ENCODE measurements at places on chromosomes 6 and 20.

DNA sequence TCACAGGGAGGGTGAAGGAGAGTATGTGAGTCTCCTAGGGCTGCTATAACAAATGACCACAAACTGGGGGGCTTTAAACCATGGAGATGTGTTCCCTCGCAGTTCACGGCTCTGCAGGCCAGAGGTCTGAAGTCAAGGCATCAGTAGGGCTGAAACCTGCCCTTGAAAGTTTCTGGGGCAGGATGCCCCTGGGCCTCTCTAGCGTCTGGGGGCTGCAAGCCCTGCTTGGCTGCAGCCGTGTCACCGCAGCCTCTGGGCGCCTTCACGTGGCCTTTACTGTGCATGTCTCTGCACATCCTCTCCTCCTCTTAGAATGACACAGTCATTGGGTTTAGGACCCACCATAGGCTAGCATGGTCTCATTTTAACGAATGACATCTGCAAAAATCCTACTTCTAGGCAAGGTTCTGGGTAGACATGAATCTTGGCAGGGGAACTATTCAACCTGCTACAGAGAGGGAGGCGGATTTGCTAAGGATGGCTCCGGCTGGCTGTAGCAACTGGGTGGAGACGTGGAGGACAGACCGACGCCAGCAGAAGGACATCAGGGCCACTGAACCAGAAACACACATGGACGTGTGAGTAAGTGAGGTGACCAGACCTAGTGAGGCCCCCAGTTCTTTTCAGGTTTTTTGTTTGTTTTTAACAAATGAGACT lies 58.6 kb downstream of the PHACTR3 start:
- no peak for DNase-seq

DNA sequence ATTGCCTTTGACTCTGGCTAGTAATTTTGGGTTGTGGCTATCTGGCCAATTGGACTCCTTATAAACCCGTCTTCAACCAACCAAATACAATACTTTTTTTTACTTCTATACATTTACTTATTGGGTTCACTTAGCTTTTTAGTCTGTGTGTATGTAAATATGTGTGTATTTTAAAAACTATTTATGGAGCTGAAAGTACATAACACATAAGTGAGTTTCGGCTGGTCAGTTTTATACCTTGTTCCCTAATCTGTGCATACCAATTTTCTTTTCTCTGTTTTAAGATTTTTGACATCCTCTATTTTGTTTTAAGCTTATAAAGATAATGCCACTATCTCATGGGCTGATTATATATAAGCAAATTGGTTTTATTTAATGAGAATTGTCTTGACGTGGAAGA lies 129.5 kb downstream of the LRRC1 start:
- no peak for DNase-seq

DNA sequence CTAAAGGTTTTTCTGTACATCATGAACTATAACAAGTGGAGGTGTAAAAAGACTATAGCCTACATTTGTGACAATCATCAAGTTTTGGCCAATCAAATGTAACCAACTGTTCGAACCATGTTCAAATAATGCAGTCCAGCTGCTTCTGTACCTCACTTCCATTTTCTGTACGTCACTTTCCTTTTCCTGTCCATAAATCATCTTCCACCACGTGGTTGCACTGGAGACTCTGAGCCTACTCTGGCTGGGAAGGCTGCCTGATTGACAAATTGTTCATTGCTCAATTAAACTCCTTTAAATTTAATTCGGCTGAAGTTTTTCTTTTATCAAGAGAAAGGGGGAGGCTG lies 270.4 kb upstream of the JARID2 start:
- DNase-seq, result no peak

DNA sequence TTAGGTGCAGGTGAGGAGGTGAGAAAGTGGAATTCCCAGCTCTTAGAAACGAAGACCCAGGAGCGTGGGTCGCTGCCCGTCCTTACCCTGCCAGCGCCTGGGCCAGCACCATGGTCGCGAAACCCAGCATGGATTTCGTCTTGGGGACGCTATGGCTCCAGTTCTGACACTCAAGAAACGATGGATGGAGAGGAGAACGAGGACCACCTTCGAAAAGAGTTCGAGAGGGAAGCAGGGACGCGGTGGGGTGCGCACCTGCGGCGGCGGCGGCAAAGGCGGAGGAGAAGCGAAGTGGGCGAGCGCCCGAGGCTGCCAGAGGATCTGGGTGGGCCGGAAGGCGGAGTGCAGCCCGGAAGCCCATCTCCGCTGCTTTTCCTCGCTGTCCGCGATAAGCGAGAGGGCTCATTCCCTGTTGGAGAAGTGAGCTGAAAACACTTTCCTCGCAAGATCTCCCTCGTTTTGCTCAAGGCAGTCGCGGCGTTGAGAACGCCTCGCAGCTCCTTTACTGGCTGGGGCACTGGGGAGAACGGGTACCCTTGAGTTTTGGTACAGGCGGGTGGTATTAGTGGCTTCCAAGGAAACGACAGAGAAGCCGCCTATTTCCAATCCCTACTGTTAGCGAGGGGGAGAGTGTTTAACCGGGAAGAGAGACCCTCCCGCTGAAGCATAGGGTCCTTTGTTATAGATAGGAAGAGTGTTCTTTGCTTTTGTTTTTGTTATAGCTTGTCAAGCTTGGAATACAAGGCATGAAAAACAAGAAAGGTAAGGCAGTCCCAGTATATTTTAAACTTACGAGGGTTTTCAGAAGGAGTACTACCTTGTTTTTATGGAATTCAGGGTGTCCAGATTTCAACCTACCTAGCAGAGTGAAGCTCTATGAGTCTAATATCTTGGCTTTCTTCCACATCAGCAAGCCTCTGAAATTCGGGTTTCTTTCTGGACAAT lies 109.5 kb downstream of the TRIM27 start:
- DNase-seq, result no peak
